ENCODE measurements at places on chromosomes 12 and 14.

DNA sequence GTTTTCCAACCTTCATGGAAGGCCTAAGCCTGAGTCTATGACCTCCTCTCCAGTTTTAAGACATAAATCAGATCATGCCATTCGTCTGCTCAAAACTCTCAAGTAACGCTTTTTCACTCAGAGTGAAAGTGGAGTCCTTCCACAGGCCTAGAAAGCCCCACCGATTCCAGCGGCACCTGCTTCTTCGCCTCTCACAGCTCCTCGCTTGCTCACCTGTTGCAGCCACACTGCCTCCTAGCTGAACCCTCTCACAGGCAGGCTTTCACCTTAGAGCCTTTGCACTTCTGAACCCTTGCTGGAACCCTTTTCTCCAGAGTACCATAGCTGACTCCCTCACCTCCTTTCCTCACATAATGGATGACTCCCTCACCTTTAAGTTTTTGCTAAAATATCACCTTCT lies 301.1 kb downstream of the ZFP36L1 start:
- DNase-seq: no peak

DNA sequence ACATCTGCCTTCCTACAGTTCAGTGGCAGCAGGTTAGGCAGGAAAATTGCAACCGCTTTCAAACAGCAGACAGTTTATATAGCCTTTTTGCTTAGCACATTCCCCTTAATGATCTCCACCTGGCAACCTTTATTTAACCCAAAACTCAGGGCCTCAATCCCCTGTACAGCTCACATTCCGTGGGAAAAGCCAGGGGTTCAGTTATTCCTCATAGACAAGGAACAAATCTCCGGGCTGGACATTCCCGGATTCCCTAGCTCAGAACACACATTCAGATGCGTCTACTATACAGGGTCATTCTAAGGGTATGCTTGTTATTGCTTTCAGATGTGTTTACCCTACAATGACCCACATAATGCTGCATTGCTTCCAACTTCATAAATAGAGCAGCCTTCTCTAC lies 73.8 kb upstream of the DCN start:
- DNase-seq: no peak

DNA sequence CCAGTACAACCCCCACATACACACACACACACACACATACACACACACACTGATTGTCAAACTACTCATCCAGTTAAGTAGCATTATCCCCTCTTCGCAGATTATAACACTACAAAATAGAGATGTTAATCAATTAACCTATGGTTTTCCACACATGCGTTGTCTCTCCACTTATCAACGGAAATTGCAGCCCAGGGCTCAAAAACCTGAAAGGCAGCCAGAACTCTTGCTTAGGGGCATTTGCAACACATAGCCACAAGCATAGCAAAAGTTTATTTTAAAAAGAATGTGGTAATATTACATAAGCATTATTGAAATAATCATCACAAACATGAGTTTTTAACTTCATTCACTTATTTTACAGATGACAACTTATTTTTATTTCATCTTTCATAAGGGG lies 265.8 kb downstream of the SLC16A7 start:
- no peak for DNase-seq

DNA sequence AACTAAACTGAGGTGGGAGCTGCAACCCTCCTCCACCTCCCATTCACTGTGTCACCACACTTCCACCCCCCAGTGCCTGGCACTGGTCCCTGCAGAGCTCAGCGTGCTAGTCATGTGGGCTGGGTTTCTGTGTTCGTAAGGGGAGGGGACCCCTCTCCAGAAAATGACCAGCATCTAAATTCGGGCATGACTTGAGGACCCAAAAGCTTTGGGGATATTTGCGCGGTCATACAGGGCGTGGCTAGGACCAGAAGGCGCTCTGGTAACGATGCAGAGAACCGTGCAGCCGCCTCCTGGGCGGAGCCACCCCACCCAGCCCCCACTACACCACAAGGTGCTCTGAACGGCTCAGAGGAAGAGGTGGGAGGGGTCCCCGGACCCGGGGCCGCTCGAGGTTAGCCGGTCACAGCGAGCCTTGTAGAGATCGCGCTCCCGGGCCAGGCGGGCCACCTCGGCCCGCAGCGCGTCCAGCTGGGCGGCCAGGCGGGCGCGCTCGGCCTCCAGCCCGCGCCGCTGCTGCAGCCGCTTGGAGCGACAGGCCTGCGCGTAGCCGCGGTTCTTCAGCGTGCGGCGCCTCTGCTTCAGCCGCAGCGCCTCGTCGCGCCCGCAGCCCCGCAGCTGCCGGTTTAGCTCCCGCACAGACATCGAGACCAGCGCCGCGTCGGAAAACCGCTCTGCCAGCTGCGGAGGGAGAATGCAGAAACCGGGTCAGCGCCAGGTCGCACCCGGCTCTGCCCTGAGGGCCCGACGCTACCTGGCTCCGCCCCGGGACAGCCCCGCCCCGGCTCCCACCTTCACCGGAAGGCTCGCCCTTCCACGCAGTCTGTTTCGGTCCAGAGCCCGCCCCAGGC lies 9.8 kb downstream of the CPNE6 start:
- DNase-seq: peak; percentile 43

GRCh38 chr14:41960281-41960680 lies 353.6 kb downstream of the LRFN5 start:
- no peak for DNase-seq

DNA sequence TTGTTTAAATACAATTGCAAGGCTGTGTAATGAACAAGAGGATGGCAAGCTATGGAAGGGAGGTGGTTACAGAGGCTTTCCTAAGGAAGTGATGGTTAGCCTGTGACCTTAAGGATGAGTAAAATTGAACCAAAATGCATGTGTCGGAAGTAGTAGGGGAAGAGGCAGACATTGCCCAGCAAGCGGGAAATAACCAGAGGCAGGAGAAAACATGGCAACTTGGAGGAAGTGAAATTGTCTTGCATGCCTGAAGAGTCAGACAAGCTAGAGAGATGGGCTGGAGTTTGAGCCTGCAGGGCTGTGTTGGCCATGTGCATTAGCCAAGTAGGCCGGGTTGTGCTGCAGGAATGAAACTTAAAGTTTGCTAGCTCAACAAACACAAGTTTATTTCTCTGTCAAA lies 96.2 kb downstream of the BTG1 start:
- DNase-seq: no peak

- DNase-seq: no peak
Observed at GRCh38 chr12:94916663-94917062, 86.8 kb downstream of the NDUFA12 start.

DNA sequence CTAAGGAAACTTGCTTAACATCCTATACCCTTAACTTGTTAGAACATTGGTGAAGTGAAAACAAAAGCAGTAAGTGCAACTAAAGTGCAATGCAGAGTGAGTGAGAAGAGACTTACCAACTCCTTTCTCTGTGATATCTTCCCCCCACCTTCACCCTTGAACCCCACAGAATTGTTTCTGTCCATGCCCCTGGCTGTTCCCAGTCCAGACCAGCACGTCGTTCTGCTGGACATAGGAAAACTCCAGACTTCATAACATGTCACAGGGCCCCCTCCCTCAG lies 91.9 kb downstream of the DAD1 start:
- no peak for DNase-seq

DNA sequence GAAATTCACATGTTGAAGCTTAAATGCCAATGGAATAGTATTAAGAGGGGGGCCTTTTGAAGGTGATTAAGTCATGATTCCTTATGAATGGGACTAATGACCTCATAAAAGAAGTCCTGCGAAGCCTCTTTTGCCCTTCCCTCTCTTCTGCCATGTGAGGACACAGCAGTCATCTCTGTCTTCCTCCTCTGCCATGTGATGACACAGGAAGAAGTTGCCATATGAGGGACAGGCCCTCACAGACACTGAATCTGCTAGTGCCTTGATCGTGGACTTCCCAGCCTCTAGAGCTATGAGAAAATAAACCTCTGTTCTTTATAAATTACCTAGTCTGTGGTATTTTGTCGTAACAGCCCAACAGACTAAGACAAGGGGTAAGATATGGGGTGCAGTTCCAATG lies 100.7 kb downstream of the VCPKMT start:
- no peak for DNase-seq

- DNase-seq: no peak
Observed at GRCh38 chr12:6533653-6533922, 729 bp upstream of the GAPDH start.

- no peak for DNase-seq
Observed at GRCh38 chr12:41919526-41920261, 225.0 kb downstream of the GXYLT1 start.

DNA sequence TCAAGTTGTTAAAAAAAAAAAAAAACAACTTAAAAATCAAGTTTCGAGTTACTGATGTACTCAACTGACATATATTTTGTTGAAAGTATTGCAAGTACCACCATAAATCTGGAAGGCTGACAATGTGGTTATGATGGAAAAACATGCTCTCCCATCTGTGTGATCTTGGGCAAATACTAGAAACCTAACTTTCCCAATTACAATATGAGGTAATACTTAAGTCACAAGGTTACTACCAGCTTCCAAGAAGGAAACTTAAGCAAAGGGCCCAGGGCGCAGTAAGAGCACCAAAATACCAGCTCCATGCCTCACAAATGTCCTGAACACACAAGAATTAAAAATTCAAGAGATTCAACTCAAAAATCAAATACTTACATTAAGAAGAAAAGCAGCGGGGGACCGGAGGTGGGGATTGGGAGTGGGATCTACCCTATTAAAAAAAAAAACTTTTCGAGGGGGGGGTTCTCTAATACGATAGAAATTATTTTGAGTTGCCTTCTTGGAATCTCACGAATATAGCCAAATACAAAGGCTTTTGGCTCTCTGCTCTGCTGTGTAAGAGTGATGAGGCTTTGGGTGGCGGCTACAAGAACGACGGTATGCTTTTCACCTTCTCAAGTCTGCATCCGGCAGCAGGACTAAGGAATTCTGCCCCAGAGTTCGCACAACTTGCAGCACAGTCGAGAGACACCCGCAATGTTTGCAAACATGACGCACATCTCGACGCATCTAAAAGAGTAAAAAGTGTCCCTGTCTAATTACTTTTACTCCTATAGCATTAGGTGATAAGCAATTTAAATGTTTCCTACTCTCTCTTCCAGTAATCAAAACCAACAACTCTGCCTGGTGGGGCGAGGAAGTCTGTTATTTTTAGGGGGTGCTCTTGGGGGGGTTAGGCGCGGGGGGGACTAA lies 1.1 kb downstream of the SAV1 start:
- DNase-seq: peak; percentile 33

GRCh38 chr14:24315243-24315806 lies 4.0 kb downstream of the LTB4R start:
- DNase-seq: no peak

DNA sequence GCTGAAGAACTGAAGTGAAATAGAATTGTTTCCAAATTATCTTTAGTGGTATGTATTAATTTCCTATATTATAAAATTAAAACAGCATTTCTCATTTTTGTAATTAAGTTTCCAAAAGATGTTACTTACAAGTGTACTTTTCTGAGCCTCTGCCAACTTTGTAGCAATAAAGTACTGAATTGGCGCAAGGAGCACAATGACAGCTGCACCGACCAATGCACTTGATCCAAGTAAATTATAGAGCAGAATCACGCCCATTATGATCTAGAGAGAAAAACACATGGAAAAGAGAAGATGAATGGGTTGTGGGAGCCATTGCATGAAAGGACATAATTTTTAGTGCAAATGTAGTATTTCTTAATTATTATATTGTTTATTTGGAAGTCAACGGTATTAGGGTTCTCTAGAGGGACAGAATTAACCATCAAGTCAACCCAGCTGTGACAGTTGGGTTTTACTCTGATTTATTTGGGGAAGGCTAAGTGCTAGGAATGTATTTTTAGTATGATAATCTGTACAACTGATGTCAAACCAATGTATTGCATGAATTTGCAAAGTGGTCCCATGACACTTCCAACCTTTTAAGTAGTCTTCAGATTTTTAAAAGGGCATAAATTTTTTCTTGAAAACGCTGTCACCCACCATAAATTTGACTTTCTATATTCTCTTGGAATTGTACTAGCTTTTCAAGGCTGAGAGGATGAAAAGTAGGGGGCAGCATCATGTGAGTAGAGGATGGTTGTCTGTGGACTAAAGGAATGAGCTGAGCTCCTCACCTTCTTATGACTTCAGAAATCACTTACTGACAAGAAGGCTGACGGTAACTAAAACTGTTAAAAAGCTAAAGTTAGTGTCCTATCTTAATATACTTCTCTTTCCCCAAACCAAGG lies 33.0 kb downstream of the ABCC9 start:
- DNase-seq: no peak

Data from heart left ventricle (tissue), 16 donors.